MG63 (cell line): ENCODE measurements at places on chromosomes 4 and X. TPM values are rescaled to one million over a fixed set of nuclear protein-coding genes. Genes with fewer than 3 reads are reported as not detected.
A peak's percentile ranks its signal among the peaks of the same experiment; 100 is the strongest.

DNA sequence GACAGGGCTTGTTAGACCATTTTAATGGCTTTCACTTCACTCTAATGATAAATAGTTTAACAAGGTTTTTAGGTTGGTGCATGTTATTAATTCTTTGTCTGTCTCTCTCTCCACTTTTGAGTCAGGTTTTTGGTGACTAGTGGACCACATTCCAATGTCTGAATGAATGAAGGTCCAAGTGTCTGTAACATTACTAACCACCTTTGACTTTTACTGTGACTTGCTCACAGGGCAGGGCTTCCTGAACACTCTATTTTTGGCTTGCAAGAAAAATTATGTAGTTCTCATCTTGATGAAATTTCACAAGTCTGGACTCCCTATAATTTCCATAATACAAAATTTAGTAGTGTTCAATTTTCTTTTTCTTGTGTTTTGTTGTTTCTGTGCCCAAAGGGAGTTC lies 78.9 kb upstream of the BMPR1B start:
- no peak for DNase-seq

PIM2 gene
- 1.6 and 1.9 TPM in 2 replicates for total RNA-seq

GRCh38 chr4:189062047-189062820 lies 878.4 kb upstream of the FRG1 start:
- no peak for DNase-seq

DNA sequence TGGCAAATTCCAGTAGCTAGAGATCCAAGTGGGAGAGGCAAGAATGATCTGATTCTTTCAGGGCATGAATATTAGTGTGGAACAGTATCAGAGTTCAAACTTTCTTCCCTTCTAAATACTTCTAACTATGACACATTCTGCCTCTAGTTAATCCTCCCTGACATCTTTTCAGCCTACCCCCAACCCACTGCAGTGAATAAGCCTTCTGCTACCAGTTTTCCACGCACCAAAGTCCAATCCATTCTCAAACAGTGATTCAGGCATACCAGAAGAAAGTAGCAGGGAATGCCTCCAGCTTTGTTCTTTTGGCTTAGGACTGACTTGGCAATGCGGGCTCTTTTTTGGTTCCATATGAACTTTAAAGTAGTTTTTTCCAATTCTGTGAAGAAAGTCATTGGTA lies 155.4 kb upstream of the FTHL17 start:
- DNase-seq = peak; percentile 68

C4orf50 gene
- not detected in 2 replicates for total RNA-seq

DNA sequence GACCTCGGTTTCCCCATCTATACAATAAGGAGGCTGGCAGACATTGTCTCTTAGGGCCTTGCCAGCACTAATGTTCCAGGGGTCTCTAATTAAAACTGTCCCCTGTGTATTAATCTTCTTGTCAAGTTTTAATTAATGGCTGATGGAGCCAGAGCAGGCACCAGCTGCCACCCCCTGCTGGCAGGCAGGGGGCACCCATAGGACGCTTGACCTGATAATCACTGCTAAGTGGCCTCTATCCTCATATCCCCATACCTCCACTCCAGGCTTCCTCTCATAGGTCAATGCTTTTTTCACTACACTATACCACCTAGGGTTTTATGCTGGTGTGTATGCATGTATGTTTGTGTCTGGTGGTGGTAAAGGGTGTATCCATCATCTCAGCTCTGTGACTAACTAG lies 89.4 kb downstream of the EFNB1 start:
- no peak for DNase-seq

SH3D19 gene
- total RNA-seq = 5.3 and 7.0 TPM in 2 replicates

DNA sequence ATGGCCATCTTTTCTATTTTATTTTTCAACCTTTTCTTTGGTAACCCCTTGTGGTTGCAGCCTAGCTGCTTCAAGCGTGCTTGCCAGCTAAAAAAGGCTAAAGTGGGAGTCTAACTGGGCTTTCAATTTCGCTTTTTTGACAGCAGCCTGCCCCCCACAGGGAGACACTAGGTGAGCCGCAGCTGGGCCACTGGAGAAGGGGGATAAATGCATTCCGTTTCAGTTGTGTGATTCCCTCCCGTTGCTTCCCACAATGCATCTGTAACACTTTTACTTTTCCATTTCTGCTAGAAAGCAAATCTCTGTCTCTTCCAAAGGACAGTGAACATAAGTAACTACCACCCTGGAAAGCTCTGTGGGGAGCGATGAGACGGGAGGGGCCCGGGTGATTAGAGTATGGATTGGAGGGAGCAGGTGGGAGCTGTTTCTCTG lies 86.3 kb upstream of the RAPGEF2 start:
- no peak for DNase-seq

- DNase-seq = no peak
Measured at GRCh38 chr4:77921701-77922100, 59.1 kb downstream of the MRPL1 start.

- DNase-seq = no peak
Measured at GRCh38 chr4:16661813-16662212, 236.6 kb downstream of the LDB2 start.

RNF128 gene
- total RNA-seq = 0.30 TPM in 1 of 2 replicates, not detected in the other

FRG2 gene
- not detected in 2 replicates for total RNA-seq

ABLIM2 gene
- 1.1 and 1.2 TPM in 2 replicates for total RNA-seq

DNA sequence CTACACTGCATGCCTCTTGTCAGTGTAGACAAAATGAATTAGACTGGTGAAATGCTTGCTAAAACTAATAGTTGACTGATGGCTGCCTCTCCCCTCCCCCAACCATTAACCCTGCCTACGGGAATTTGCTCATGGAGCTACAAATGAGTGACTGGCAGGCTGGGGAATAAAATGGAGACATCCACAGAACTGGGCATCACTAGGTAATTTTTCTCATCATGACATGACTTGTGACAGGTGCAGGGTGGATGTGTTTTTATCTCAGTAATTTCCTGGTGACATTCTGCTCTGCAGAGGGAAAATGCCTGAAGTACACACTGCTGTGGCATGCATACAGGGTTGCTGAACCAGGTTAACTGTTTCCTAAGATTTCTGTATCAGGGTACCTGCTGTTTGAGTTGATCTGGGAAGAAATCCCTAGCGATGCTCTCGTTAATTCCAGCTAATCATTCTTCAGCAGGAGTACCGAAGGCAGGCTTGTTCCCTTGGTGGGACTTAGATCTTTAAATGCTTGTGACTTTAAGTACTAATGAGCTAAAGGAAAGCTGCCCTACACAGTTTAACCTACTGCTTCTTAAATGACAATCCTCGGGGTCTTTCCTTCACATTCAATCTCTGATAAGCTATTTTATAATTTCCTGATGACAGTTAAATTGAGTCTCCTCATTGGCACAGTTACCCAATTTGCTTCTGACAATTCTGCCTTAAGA lies 376.3 kb upstream of the LCORL start:
- DNase-seq = no peak

- DNase-seq = peak; percentile 50
Measured at GRCh38 chr4:168486912-168487281, 6.6 kb upstream of the DDX60L start.

INPP4B gene
- total RNA-seq = 4.0 and 8.8 TPM in 2 replicates

- no peak for DNase-seq
Measured at GRCh38 chr4:185217408-185217975, 8.1 kb downstream of the SNX25 start.

XIAP gene
- 25.6 and 55.3 TPM in 2 replicates for total RNA-seq

DNA sequence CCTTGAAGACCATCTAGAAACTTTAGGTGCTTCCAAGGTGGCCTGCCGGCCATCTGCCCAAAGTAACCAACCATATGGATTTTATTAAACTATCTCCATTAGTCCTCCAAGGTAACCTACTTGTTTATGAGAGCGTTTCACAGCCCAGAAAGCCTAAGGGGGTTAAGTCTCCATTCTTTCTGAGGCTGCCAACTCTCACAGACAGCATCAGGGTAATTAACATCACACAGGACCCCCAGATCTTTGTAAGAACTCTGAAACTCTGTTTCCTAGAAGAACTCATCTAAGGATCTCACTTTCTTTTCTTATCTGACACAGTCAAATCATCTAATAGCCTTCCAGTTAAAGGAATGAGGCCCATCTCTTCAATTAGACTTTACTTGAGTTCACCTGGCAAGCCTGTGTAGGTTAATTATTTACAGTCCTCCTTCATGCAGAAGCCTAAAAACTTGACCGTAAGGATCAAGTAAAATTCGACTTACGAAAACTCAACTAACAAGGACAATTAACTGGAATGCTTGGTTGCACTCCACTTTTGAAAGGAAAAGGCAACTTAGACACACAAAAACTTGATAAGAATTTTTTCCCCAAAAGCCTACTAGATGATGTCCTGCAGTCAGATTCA lies 252.5 kb downstream of the GRIA3 start:
- no peak for DNase-seq

- DNase-seq = no peak
Measured at GRCh38 chr4:24589448-24589847, 5.1 kb upstream of the DHX15 start.

GRCh38 chrX:150574559-150575418 lies 6.4 kb downstream of the MTM1 start:
- DNase-seq = no peak

- DNase-seq = no peak
Measured at GRCh38 chr4:7844594-7844991, 95.1 kb downstream of the AFAP1 start.

- peak; percentile 96 for DNase-seq
Measured at GRCh38 chr4:1511441-1512041, 105.3 kb upstream of the NKX1-1 start.

GRCh38 chr4:17188547-17189400 lies 290.3 kb upstream of the LDB2 start:
- DNase-seq = no peak

XK gene
- total RNA-seq = 0.53 and 1.3 TPM in 2 replicates

GRCh38 chr4:71634364-71634763 lies 149.5 kb downstream of the GC start:
- peak; percentile 8 for DNase-seq

GRCh38 chrX:103999234-103999633 lies 14.3 kb downstream of the H2BW1 start:
- DNase-seq = no peak

DNA sequence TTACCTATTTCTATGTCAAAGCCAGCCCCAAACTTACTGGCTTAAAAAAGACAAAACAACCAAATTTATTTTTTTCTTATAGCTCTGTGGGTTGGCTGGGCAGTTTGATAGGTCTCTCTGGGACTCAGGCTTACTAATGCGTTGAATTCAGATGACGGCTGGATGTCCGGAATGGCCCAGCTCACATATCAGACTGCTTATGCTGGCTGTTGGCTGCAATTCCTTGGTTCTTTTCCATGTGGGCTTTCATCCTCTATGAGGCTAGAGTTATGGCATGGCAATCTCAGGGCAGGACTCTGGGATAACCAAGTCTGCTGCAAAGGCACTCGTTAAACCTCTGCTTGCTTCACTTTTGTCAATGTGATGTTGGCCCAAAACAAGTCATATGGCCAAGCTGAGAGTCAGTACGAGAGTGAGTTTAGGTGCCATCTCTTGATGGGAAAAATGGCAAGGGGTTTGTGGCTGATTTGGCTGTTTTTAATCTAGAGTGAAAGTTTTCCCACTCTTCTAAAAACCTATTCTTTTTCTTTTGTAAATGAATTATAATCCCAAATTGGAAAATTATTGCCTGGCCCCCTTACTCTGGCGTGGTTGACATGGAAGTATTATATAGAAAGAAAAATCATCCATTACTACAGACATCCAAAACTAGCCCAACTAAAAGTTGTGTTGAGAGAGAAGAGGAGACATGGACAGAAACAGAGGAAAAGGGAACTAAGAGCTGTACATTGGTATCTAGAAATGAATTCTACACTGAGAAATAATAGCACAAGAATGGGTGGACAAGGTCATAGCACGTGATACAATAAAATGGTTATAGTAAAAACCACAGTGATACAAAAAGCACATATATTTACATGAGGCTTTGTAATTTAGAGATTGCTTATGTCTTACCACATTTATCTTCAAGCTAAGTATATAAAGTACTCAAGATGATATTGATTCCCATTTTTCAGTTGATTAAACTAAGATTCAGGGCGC lies 6.6 kb downstream of the PRIMPOL start:
- peak; percentile 42 for DNase-seq

CRMP1 gene
- not detected in 2 replicates for total RNA-seq
